ENCODE measurements at places on chromosomes 7 and 10.

DNA sequence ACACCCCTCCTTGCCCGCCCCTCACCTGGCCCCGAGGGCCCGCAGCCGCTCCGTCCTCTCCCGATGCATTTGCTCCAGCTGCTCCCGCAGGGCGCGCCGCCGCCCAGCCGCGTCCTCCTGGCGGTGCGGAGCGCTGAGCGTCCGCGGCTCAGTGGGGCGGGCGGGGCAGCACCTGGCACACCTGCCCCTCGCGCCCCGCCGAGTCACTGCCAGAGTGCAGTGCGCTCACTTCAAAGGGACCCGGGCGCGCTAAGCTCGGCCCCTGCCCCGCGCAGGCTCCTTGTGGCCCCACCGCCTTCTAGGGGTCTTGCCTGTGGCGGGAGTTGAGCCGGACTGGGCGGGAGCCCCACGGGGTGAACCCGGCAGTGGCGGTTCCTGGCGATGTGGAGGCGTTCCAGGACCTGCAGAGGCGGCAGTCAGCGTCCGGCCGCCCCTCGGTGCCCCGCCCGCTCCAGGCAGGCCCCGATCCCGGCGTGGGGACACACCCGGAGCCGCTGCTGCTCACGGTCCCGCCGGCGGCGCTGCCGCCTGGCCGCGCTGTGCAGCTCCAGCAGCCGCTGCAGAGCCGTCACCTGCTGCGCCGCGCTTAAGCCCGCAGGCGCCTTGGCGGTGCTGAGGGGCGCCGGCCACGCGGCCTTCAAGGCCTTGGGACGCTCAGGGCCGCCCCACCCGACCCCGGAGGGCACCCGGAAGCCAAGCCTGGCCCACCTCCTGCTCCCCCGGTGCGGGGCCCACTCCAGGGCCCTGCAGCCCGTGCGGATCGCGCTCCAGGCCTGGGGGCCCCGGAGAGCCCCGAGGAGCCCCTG is 6.7 kb downstream of the ATP6V1F start:
- DNase-seq, result peak; percentile 52

- no peak for DNase-seq
These were observed 67.2 kb downstream of the GRK5 start for GRCh38 chr10:119274519-119275045.

DNA sequence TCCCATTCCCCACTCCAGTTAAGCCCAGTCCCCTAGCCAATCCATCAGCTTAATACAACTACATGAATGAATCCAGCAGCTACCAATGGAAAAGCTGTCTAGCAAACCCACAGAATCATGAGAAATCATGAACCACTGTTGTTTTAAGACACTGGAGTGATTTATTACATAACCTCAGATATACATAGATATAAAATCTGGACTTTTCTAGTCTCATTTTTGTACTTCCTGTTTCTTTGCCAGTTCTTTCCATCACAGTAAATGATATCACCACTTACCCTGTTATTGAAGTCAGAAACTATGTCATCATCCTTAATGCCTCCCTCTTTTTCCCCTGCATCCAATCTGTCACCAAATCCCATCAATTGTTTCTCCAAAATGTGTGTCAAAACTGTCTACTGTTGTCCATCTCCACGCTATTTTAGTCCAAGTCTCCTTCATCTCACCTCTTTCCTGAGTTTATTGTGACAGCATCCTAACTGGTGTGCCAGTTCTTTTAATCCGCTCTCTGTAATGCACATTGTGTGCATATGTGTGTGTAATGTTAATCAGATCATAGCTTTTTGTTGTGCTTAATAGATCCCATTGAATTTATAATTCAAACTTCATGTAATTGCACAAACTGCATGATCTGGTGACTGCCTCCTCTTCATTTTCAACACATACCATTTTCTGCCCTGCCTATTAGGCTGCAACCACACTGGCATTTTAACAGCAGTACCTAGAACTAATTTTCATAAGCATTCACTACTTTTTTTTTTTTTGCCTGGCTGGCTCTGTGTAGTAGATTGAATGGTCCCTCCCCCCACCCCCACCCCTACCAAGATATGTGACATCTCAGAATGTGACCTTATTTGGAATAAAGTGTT is 56.0 kb downstream of the MKLN1 start:
- DNase-seq, result no peak

DNA sequence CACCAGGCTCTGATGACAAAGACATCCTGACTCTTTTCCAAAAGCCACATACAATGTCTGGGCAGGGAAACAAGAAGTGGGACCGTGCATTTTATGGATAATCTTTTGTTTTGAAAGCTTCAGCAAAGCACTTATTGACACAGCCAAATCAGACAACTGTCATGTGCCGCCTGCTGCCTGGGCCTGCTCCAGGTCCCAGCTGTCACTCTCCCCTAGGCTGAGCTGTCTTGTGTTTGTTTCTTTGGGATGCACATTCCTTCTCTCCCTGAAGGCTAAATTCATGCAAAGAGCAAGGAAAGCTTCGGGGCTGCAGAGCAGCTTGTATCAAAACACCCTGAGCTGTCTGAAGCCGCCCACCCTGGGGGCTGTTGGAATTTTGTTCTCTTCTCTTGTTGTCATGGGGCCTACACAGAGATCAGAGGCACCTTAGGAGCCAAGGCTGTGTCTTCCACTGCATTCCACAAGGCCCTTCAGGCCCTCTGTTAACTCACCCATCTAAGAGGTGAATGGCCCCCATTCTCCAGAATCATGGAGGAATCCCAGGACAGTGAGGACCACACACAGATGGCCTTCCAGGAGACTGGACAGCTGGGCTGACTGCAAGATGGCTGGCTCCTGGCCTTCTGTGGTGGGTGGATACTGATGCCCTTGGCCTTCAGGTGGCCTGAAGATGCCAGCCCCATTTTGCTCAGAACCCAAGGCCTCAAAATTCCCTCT is 17.8 kb upstream of the SLC18A2 start:
- no peak for DNase-seq

GRCh38 chr10:91040343-91040742 is 119.5 kb upstream of the ANKRD1 start:
- no peak for DNase-seq

GRCh38 chr10:77405771-77406241 is 231.8 kb downstream of the KCNMA1 start:
- DNase-seq, result peak; percentile 92

GRCh38 chr7:99997545-99998137 is 17.8 kb upstream of the ZKSCAN1 start:
- DNase-seq, result peak; percentile 54

GRCh38 chr7:45663965-45664633 is 89.9 kb downstream of the ADCY1 start:
- DNase-seq, result no peak

- DNase-seq, result no peak
These were observed 66.5 kb downstream of the SHH start for GRCh38 chr7:155745737-155746136.

DNA sequence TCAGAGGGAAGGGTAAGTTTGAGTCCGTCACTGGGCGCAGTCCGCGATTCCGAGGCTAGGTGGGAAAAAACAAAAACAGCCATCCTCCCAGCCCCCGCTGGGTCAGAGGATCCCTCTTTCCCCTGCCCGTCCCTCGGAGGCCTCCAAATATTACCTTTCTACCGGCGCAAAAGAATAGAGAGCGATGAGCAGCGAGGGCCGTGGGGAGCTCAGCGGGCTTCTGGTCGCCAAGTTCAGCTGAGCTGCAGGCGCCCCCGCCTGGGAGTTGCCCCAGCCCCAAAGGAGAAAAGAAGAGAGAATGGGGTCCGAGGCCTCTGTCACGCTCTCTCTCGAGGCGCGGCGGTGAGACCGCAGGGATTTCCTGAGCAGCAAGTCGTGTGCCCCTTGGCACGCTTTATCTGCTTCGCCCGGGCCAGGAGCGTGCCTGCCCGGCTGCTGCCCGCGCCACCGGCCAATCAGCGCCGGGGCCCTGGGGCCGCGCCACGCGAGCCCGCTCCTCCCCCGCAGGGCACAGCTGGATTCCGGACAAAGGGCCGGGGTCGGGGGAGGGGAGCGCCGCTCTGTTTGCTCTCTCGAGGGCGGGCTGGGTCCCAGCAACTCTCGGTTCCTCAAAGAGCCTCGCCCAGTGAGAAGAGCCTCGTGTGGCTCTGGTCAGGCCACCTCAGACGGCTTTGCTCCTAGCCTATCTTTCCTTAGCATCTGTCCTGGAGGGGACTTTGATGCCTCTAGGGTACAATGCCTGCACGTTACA is at the start of gene NEUROG3:
TSS of gene NEUROG3 (minus strand) at position 367 of the 751 bp plus-strand sequence. CDS start 379 bp downstream, outside the sequence.
- no peak for DNase-seq

- no peak for DNase-seq
These were observed 52.6 kb downstream of the ANK3 start for GRCh38 chr10:60336901-60337630.

DNA sequence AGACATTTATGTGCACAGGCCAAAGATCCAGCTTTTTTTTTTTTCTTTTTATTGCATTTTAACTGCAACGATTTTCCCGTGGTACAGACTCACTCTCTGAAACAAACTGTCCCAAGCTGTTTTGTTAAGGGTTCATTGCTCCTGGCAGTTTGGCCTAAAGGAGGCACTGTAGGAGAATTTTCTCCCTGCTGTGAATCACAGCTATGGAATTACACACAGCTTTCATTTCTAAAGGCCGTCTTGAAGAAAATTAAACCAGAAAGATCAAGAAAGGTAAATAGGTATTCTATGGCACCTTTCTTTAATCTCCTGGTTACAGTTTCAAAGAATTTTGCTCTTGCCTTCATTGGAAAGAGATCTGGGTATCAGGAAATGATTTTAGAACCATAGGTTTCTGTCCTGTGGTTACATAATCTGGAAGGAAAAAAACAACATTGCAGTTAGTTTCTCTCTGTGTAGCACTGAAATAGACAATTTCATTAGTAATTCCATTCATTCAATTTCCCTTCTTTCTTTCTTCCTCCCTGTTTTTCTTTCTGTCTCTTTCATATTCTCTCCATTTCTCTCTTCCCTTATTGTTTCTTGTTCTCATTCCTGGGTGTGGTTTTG is 51.2 kb downstream of the PDK4 start:
- no peak for DNase-seq

DNA sequence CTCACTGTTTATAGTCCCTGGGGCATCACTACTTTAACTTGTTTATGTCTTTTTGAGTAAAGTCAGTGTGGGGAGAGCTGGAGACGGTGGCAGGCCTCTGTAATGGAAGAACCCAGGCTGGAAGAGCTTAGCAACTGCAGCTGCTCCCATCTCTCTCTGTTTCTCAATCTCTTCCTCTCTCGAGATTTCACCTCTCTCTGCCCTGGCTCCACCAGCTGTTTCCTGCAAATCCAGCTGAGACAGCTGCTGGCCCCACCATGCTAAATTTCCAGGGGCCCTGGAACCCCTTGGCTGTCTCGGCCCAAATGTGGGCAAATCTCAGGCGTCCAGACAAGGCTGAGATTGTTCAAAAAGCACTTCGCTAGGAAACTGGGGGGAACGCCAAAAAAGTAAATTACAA is 25.8 kb upstream of the SLF2 start:
- DNase-seq, result no peak

- DNase-seq, result no peak
These were observed 369.6 kb upstream of the VWC2 start for GRCh38 chr7:49403844-49404243.

- DNase-seq, result no peak
These were observed 9.1 kb downstream of the TTYH3 start for GRCh38 chr7:2640846-2641316.

GRCh38 chr10:51046654-51047053 is 27.6 kb upstream of the PRKG1 start:
- no peak for DNase-seq

GRCh38 chr10:13592306-13592705 is 5.5 kb downstream of the PRPF18 start:
- DNase-seq, result no peak

DNA sequence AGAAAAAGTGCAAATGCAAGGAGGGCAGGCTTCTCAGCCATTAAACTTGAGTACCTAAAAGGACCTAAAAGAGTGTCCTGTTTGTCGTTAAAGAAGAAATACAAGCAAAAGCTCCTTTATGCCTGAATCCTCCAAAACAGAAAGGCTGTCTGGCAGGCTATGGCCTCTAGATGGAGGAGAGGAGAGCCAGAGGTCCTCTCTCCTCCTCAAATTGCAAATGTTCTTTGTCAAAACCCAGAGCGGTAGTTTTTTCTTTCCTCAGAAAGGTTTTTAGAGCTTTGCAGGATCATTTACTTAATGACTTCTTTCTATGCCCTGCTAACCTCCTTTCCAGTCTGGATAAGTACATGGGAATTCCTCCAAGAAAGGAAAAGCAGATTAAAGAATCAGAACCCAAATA is 1.9 kb upstream of the SORCS1 start:
- no peak for DNase-seq

DNA sequence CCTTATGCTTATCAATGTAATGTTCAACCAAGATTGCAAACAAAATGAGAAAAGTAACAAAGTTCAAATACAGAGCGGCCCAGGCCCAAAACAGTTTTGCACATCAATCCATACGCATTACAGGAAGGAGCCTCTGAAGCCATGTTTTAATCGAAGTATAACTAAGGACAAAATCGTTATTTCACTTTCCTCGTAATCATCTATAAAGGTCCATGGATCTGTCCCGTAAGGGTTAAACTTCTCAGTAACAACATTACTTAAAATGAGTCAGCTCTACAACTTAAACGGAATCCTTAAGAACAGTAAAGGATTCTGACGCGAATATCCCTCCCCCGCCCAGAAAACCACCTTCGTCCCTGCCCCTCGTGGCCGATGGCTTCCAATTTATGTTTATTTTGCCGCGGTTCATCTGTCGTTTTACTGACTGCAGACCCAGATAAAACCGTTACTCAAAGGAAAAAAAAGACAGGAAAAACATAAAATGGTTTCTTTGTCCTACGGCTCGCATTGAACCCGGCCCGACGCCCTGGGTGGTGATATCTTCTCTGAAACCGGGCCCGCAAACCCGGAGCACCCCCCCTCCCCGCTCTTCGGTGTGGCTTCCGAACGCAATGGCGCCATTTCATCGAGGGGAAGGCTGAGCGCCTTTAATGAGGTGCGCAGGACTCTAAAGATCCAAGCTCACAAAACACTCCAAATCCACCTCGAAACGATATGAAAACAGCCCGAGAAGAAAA is 1.1 kb downstream of the HNRNPA2B1 start:
- DNase-seq, result peak; percentile 73

- DNase-seq, result no peak
These were observed 75.9 kb upstream of the GHITM start for GRCh38 chr10:84063440-84063839.

- DNase-seq, result no peak
These were observed 45.9 kb upstream of the DRGX start for GRCh38 chr10:49441488-49442476.

DNA sequence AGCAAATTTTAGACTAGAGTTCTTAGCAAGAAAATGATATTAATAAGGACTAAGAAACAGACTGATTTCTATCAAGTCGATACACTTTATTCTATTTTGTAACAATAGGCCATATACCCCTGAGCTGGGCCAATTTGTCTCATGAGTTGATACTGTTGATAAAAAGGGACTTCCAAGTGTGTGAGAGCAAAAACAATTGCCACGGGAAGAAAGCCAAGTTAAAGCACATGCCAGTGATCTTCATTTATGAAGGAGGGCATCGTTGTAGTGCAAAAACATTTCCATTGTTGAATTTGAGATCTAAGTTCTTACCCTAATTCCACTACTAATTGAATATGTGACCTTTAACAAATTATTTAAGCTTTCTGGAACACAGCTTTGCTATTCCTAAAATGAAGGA is 119.9 kb downstream of the CNOT4 start:
- no peak for DNase-seq

GRCh38 chr10:75470901-75471300 is 39.5 kb downstream of the LRMDA start:
- no peak for DNase-seq

- no peak for DNase-seq
These were observed 19.8 kb upstream of the UMAD1 start for GRCh38 chr7:7620644-7621210.

GRCh38 chr7:143408686-143409561 is at the start of gene EPHA1:
Gene EPHA1 (minus strand): TSS chr7:143408856. CDS start chr7:143408805, 51 bp downstream.
- DNase-seq, result peak; percentile 66

- no peak for DNase-seq
These were observed 10.4 kb downstream of the STMP1 start for GRCh38 chr7:135672560-135673359.

- no peak for DNase-seq
These were observed 18.2 kb downstream of the HNRNPF start for GRCh38 chr10:43390759-43391158.

Measured in pancreas (tissue), 10 donors.